Stimulated activated CD4-positive, alpha-beta T cell treated with anti-CD3 and anti-CD28 coated beads, Interleukin-15, amount 100 ng/mL, for 1 hour (primary cell): ENCODE measurements at places on chromosomes 5 and 9.

- DNase-seq, result no peak
These were observed 1.5 kb downstream of the SHROOM1 start for GRCh38 chr5:132828846-132829494.

DNA sequence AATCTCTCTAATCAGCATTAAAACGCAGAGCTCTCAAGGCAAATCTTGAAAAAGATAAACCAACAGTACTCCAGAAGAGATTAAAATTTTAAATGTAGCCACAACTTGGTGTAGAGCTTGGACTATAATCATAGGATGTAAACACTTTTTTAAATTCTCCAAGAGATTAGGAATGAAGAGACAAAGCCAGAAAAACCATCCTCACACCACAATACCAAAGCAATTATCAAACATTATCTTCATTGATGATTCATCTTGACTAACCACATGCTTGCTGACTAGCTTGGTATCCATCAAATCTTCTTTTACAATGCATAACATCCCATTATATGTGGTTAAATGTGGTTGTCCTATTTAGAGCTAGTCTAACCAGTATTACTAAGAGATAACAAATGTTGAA, 815.1 kb downstream of the TLE1 start:
- no peak for DNase-seq

DNA sequence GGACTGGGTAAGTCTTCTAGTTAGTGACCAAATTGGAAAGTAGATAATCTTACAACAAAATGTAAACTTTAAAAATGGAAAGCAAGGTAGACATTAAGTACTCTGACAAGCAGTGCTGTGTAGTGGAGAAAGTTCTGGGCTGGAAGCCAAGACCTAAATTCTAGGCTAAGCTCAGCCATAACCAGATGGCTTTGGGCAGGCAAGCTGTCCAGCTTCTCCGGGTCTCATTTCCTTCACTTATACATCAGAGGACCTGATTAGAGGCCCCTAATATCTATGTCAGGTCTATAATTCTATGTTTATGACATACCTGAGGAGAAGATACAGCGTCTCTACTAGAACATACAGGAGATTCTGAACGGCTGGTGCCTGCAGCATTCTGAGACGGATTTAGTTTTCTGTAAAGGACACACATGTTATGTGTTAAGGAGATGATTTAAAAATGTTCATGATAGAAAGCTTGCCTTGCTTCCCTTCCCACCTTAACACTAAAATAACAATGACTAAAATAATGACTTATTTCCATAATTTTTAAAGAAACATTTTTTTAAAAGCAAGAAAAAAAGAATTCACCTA, 61.2 kb downstream of the ELL2 start:
- no peak for DNase-seq

GRCh38 chr9:96255698-96256097, 46.3 kb downstream of the HSD17B3 start:
- no peak for DNase-seq

- no peak for DNase-seq
These were observed 1.3 kb downstream of the RPP25L start for GRCh38 chr9:34610434-34611206.
